Mammary microvascular endothelial cell (primary cell): ENCODE measurements at places on chromosomes 7 and 10. TPM values are rescaled to one million over a fixed set of nuclear protein-coding genes. Genes with fewer than 3 reads are reported as not detected.

The NEUROD6 gene
- not detected in 2 replicates for total RNA-seq

The SKIDA1 gene
- total RNA-seq: 0.47 and 0.69 TPM in 2 replicates

The ADCYAP1R1 gene
- total RNA-seq: not detected in 2 replicates

The AKR1C3 gene
- 22.2 and 25.6 TPM in 2 replicates for total RNA-seq

The IMPDH1 gene
- 110 and 121 TPM in 2 replicates for total RNA-seq

The ZNF365 gene
- 0.20 and 0.33 TPM in 2 replicates for total RNA-seq

The SPACDR gene
- total RNA-seq: 0.87 and 3.4 TPM in 2 replicates

The EXOC4 gene
- 32.6 and 34.1 TPM in 2 replicates for total RNA-seq

The ADARB2 gene
- 0.07 and 0.10 TPM in 2 replicates for total RNA-seq

The LRMDA gene
- total RNA-seq: 8.8 and 13.7 TPM in 2 replicates

The GARIN1A gene
- total RNA-seq: under 0.01 and 0.07 TPM in 2 replicates

The SRGN gene
- 1,443 and 1,601 TPM in 2 replicates for total RNA-seq

The TMEM196 gene
- not detected in 2 replicates for total RNA-seq

The TMEM270 gene
- total RNA-seq: not detected in 2 replicates

The WDR37 gene
- total RNA-seq: 14.8 and 17.8 TPM in 2 replicates

The GJC3 gene
- not detected in 2 replicates for total RNA-seq

The PCBD1 gene
- total RNA-seq: 88.6 and 97.0 TPM in 2 replicates

The TYW1B gene
- 0.33 and 0.79 TPM in 2 replicates for total RNA-seq

The LRRC17 gene
- total RNA-seq: 2.1 and 3.3 TPM in 2 replicates
